Esophagus squamous epithelium (tissue), 5 donors: ENCODE measurements at places on chromosomes 3 and 15. TPM values are rescaled to one million over a fixed set of nuclear protein-coding genes. Genes with fewer than 3 reads are reported as not detected.

- no peak for DNase-seq
Observed at GRCh38 chr15:55998478-55998877, 5.1 kb upstream of the NEDD4 start.

DNA sequence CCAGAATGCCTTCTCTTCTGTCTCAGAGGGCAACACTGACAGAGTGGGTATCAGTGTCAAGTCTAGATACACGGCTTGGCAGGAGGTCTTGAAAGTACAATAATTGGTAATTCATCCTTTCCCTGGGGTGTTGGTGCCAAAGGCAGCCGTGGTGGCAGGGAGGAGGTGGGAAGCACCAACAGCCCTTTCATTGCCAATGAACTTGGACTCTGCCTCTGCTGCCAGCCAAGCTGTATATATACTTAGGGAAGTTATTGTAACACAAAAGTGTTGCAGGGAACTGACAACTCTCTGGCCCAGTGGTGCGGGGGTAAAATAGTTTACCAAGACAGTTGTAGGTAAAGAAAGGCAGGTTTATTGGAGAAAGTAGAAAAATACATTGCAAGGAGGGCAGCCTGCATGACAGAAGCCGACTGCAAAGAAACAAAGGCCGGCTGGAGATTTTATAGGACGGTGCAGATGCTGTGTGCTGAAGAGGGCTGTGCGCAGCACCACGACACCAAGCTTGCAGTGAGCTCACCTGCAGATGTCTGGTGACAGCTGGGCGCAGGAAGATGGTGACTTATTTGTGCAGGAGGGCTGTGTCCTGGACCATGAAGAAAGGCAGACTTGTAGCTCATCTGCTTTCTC, 4.0 kb upstream of the FAM3D start:
- no peak for DNase-seq

- no peak for DNase-seq
Observed at GRCh38 chr3:116386168-116386567, 59.1 kb downstream of the LSAMP start.

DNA sequence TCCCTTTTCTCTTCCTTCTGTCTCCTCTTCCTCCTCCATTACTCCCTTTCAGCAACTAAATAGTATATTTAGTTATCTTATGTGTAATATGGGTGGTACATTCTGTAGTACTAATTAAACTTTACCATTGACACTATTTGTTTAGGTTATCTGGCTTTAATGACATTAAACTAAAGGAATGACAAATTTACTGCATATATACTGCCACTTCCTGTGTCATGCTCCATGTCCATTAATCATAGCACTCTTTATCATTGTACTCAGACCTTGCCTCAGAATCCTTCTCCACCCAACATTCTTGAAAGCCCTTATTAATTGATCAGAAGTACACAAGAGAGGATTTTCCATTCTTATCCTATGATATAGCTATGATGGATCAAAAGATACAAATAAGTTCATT, 244.2 kb downstream of the NAALADL2 start:
- no peak for DNase-seq

DNA sequence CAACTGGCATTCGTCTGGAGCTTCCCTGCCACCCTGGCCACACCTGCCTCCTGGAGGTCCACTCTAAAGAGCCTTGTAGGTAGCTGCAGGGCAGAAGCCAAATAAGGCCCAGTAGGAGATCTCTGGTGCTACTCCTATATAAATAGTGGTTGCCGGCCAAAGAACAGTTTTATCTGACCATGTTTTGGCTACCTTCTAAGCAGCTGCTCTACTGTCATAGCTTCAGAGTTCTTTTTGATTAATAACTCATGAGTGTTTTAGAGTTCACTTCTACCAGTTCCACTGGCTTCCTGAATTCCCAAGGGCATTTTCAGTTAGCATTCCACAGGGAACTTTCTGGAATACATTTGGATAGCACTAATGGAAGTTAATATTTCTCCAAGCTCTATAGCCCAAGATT, 154.6 kb downstream of the B3GALNT1 start:
- no peak for DNase-seq

DNA sequence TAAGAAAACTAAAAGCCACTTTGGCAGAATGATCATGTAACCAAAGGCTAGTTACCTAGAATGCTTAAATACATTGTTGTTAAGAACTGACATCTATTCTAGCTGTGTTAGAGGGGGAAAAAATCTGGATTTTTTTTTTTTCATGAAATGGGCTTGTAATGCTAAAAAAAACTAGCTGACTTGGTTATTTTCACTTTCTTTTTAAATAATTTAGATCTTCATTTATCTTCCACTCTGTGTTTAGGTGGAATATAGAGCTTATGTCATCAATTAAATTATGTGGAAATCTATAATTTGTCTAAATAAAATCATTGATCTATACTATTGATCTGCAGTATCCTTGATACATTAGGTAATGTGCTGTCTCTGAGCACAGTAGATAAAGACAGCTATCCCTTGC, 217.4 kb downstream of the TCF12 start:
- DNase-seq, result no peak

DNA sequence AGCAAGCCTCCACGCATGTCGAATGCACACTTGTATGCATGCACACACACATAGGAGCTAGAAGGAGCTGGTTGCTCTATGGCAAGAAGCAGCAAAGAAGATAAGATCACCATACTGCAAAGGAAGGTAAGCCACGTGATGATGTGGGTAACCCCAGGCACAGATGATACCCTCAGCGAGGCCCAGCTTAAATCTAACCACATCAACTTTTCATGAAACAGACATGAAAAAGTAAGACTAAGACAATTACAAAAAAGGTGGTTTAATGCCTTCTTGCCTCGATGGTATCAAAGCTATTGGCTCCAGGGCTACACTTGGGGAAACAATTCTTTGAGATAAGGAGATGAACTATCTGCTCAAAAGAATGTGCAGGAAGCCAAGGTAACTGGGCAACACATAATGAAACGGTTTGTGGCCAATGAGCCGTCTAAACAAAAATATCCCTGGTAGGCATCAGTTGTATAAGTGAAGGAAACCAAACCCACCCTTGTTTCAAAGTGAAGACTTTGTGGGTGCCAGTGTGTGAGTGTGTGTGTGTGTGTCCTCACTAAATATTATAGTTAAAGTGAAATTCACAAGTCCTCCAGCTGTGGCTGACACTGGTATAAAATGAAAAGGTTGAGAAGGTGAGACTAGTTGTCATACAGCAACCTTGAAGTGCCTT, 365.7 kb upstream of the ICE2 start:
- DNase-seq, result no peak

DNA sequence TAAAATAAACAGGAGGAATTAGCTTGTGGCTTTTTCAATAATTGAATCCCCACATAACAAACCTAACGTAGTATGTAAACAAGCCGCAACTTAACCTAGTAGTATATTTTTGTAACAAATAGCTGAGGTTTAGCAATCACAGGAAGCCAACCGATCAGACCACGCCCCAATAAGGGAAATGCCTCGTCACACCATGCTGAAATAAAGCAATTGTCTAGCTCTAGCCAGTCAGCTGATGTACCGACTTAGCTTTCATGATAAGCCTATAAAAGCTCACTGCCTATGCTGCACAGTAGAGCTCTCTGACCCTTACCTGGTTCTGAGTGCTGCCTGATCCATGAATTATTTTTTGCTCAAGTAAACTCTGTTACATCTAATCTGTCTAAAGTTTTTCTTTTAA, 208.9 kb downstream of the ROBO1 start:
- no peak for DNase-seq

HRG gene
- not detected for total RNA-seq

DNA sequence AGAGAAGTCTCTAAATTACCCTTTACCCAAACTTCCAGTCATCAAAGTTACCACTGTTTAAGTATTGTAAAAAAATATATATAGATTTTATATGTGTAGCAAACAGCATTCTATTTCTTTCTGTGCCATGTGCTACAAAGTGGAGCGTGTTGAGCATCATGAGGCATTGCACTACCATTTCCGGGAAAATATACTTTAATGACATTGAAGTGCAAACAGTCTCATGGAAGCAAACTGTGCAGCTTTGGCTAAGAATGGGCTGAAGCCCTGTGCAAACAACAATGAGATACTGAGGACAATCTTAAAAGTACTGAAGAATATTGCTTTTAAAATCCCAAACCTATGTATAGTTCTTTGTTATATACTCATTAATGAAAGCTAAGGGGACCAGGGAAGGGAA, 6.5 kb upstream of the RPL22L1 start:
- no peak for DNase-seq

- no peak for DNase-seq
Observed at GRCh38 chr15:98901434-98902072, 106.0 kb downstream of the PGPEP1L start.

SAXO2 gene
- total RNA-seq, result 1.5 TPM

GPR156 gene
- 0.19 TPM for total RNA-seq

- DNase-seq, result no peak
Observed at GRCh38 chr3:16270855-16271254, 5.8 kb downstream of the OXNAD1 start.

- DNase-seq, result no peak
Observed at GRCh38 chr3:171420667-171421066, 39.5 kb downstream of the TNIK start.

DNA sequence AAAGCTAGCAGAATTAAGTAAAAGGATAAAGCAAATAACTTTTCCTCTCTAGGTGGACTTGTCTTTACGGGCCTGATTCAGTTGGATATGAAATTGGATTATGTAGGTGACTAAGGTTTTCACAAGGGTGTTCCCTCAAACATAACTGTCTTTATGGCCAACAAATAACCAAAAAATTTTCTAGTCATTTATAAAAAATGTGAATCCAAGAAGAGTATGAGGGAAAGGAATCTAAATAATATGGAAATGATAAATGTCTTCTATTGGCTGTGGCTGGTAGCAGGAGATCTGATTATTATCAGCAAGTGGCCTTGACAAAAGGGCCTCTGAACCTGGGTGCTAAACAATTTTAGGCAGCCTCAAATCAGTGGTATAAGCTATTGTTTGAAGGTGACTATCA, 594.0 kb upstream of the UBE2E2 start:
- no peak for DNase-seq

SLC15A2 gene
- 1.9 TPM for total RNA-seq

NEK11 gene
- total RNA-seq, result 8.5 TPM

GRCh38 chr3:124492824-124493223, 237.4 kb upstream of the UMPS start:
- DNase-seq, result no peak

- DNase-seq, result no peak
Observed at GRCh38 chr3:179069762-179070390, 1.7 kb downstream of the ZMAT3 start.

FGF12 gene
- 0.57 TPM for total RNA-seq

GRCh38 chr3:113092746-113093145, 102.0 kb downstream of the GTPBP8 start:
- DNase-seq, result no peak

- no peak for DNase-seq
Observed at GRCh38 chr15:69081310-69082004, 67.0 kb downstream of the NOX5 start.

DNA sequence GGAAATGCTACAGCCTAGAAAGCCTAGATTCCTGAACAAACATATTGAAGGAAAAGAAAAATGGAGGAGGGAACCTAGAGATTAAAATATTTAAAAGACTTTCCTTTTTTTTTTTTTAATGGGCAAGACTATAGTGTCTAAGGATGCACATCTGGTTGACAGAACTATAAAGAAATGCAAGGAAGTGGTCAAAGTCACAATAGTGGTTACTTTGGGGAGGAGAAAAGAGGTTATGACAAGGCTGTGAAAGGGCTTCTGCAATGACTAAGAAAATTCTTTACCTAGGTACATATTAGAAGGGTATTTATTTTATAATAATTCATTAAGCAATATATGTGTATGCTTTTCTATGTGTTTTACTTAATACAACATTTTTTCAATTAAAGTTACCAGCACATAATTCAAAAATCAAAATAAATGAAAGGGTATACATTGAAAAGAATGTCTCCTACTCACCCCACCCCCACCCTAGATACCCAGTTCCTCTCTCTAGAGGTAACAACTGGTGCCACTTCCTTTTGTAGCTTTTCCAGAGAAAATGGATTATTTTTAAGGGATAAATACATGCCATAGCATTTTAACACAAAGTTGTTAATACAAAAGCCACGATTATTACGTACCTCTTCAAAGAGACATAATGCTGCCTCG, 70.1 kb downstream of the HERC1 start:
- no peak for DNase-seq

EIF5A2 gene
- 2.9 TPM for total RNA-seq

LRRC49 gene
- total RNA-seq, result 4.7 TPM

XIRP1 gene
- total RNA-seq, result not detected

GRCh38 chr15:26166429-26166828, 303.3 kb upstream of the ATP10A start:
- no peak for DNase-seq

DNA sequence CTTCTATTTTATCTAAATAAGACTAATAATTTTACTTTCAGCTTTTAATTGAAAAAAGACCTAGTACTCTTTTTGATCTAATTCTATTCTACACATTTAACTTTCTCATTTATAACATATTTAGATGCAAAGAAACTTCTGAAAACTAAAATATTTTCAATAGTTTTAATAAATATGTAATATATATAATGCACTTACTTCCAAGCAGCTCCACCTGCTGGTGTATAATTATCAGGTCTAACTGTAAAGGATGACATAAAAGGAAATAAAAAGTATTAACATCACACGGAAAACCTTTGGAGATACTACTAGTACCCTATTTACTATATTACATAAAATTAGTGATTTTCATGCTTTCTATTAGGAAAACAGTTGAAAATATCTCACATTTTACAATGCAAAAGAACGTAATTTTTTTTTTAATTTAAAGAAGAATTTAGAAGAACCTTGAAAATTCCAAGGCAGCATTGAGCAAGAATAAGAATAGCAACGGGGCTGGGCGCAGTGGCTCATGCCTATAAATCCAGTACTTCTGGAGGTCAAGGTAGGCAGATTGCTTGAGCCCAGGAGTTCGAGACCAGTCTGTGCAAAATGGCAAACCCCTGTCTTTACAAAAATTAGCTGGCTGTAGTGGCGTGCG, 10.2 kb downstream of the PLSCR5 start:
- DNase-seq, result no peak

GCNT3 gene
- 21.1 TPM for total RNA-seq

GRCh38 chr3:164608554-164609276, 469.6 kb downstream of the SI start:
- DNase-seq, result no peak

KLF15 gene
- total RNA-seq, result 1.8 TPM
